ENCODE measurements at places on chromosomes 5 and 9. TPM values are rescaled to one million over a fixed set of nuclear protein-coding genes. Genes with fewer than 3 reads are reported as not detected.

Gene TTC39B
- 20.6 TPM for total RNA-seq

Gene SHISAL2B
- total RNA-seq = not detected

Gene LTC4S
- total RNA-seq = 4.0 TPM

Gene SPATA31C1
- total RNA-seq = not detected

Gene TMC1
- total RNA-seq = not detected

Gene ECSCR
- total RNA-seq = not detected

Gene WNT8A
- total RNA-seq = not detected

Gene HAVCR2
- total RNA-seq = 721 TPM

Gene IFNA2
- total RNA-seq = not detected

Gene IL9
- total RNA-seq = 0.52 TPM

Gene ELOVL7
- not detected for total RNA-seq

Gene CRHBP
- total RNA-seq = not detected

Gene NR6A1
- total RNA-seq = 3.8 TPM

Gene ARID3C
- total RNA-seq = 0.31 TPM

Gene FAT2
- not detected for total RNA-seq

Gene GABRA1
- total RNA-seq = not detected

Gene MEF2C
- total RNA-seq = 3.3 TPM

Gene MAML1
- total RNA-seq = 41.1 TPM

Gene PCYOX1L
- 13.1 TPM for total RNA-seq

Gene ARHGEF37
- total RNA-seq = not detected

Gene UNC13B
- 1.1 TPM for total RNA-seq

Gene GRIA1
- not detected for total RNA-seq

Gene UBTD2
- 4.9 TPM for total RNA-seq

Gene RASGEF1C
- total RNA-seq = not detected

Gene TAF11L2
- not detected for total RNA-seq

Gene GFI1B
- 0.45 TPM for total RNA-seq

Gene ACOT12
- not detected for total RNA-seq

Gene PLPP7
- 0.74 TPM for total RNA-seq

Gene GNA14
- total RNA-seq = 0.45 TPM

Gene PCA3
- not detected for total RNA-seq

Gene FAM221B
- not detected for total RNA-seq

Gene NME5
- total RNA-seq = not detected

Gene NR2F1-AS1
- not detected for total RNA-seq

Gene PKN3
- 7.0 TPM for total RNA-seq

Gene ANXA1
- 26.4 TPM for total RNA-seq

Gene TNIP1
- 260 TPM for total RNA-seq

Gene WDR38
- total RNA-seq = not detected

Gene NUTM2F
- not detected for total RNA-seq

Gene CERCAM
- total RNA-seq = 7.4 TPM

Gene SUSD3
- 3.3 TPM for total RNA-seq

Gene REEP2
- 0.75 TPM for total RNA-seq

Gene ANKRD34B
- not detected for total RNA-seq

Gene ZNF608
- total RNA-seq = 0.59 TPM

Gene FAM13B
- total RNA-seq = 43.1 TPM

Gene STPG3
- not detected for total RNA-seq

Gene PCDH1
- total RNA-seq = 5.9 TPM

Measured in natural killer cell treated with Interleukin-12 subunit alpha and Interleukin-12 subunit beta and Interleukin-15 and Interleukin-18, amount 100 ng/mL, for 72 hours (primary cell).